ENCODE measurements at places on chromosomes 6 and 20.

GRCh38 chr6:107386340-107386739, 73.0 kb downstream of the PDSS2 start:
- DNase-seq: no peak

DNA sequence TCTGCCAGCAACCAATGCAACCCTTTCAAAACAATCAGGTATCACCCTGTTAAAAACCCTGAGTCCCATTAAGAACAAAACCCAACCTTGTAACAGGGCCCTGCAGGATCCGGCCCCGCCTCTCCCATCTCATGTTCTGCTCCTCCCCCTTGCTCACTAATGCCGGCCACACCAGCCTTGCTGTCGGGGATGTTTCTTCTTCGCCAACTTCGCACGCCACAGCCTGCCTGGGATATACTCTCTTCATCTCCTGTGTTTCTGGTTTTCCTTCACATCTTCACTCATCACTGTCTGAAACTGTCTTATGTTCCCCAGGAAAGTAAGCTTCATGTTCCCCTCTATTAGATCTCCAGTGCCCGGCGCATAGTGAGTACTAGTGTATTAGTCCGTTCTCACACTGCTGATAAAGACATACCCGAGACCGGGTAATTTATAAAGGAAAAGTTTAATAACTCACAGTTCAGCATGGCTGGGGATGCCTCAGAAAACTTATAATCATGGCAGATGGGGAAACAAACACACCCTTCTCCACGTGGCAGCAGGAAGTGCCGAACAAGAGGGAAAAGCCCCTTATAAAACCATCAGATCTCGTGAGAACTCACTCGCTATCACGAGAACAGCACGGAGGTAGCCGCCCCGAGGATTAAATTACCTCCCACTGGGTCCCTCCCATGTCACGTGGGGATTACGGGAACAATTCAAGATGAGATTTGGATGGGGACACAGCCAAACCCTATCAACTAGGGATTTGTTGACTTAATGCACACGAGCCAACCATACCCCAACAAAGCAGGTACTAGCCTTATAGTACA, 5.1 kb downstream of the TP53RK start:
- DNase-seq: no peak

DNA sequence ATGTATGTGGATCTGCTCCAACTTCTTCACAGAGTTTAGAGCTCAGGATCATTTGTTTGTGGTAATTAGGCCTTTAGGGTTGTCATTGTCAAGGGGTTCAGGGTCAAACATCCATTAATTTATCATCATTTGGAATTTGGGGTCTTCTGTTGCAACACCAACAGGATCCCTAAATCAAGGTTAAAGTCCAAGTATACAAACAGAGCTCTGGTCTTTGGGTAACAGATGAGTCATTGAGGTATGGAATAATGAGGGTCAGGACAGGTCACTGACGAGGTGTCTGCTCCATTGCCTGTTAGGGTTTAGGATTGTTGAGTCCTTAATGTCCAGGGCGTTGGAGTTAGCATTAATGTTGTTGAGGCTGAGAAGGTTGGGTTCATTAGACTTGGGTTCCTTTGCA, 47.6 kb downstream of the PRND start:
- DNase-seq: no peak

DNA sequence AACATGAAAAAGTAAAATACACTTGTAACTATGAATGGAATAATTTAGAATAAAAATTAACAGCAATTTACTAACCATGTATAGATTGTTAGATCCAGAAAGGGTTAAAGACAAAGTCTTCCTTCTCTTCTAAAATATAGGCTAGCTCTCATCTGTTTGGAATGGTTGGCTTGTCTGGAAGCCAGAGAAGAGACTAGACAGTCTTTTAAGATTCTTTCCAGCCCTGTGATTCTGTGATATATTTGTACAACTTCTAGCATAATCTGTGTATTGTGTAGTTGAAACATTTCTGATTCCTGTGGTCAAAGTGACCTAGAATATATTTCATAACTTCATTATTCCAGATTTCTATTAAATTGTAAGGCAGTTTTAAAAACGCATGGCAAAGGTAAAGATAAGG, 196.6 kb downstream of the UST start:
- DNase-seq: no peak

GRCh38 chr20:14055127-14055742, 59.9 kb downstream of the MACROD2 start:
- no peak for DNase-seq

DNA sequence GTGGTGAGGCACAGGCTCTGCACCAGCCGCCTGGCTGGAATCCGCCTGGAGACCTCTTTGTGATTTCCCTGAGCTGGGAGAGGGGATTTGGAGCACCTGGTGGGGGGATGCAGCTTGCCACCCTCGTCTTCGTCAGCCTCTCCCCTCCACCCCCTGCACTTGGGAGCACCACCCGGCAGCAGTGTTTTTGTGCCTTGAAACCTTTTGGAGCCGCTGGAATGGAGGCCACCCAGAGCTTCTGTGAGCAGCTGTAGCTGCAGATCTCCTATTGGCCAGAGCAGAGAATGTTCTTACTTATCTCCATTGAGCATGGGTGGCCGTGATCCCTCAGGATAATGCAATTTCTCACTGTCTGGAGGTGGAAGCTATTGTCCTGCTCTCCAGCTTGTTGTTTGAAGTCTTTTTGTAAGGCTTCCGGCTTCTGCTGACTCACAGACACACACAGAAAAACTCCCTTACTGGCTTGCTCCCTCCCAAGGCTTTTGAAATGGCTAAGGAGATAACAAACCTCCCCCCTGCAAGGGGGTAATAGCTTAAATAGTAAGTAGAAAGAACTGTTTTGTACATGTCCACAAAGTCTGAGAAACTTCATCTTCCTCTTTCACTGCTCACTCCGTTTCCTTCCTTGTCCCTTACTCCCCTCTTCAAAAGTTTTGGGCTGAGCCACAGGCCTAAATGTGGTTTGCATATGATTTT, 271.2 kb downstream of the PRL start:
- no peak for DNase-seq

DNA sequence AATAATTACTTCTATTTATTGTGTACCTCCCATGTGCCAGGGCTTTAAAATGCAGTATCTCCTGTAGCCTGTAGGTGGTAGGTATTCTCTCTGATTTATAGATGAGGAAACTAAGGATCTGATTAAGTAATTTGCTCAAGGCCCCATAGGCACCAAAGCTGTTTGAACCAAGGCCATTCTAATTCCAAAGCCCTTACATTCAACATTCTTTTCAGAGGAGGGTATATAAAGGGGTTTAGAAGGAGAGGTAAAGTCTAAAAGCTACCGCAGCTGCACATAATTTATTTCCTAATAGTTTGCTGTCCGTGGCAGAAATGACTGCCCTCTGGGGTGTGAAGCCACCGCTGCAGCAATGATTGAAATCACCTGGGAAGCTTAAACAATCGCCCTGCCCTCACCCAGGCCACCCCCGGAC, 95.0 kb upstream of the FAM8A1 start:
- no peak for DNase-seq

- DNase-seq: no peak
Measured at GRCh38 chr6:159892053-159892452, 1.3 kb downstream of the MAS1 start.

DNA sequence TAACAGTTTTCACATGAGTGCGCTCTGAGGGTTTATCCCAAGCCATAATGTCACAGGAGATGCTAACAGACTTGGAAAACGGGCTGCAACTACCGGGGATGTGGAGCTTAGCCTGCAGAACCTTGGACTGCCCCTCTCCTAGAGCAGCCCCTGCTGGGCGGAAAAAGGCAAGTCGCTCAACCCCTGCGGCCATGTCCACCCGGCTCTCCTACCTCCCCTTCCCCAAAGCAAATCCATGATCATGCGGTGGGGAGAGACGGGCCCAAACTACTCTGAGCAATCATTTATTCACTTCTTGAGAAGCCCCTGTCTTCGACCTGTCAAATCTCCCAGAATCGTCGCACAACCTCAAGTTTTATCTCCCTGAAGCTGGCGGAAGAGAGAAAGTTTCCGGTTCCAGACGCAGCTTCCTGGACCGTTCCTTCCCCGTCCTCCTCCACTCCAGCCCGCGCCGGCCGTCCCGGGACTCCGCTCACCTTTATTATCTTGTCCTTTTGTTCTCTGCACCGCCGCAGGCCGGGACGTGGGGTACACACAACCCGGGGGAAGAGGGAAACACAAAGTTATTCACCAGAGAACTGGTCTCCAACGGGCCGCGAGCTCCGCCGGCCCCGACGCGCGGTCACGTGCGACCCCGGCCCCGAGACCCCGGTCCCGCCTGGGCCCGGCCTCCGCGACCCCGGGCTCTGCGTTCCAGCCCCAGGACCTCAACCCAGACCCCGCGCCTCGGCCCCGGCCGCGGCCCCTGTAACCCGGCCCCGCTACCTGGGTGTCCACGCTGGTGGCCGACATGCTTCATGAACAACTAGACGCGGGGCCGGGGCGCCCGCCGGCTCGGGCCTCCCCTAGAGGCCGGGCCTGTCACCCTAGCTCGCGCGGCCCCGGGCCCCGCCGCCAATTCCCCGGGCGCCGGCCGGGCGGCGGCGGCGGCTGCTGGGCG, 560 bp downstream of the YTHDF1 start:
- DNase-seq: no peak

DNA sequence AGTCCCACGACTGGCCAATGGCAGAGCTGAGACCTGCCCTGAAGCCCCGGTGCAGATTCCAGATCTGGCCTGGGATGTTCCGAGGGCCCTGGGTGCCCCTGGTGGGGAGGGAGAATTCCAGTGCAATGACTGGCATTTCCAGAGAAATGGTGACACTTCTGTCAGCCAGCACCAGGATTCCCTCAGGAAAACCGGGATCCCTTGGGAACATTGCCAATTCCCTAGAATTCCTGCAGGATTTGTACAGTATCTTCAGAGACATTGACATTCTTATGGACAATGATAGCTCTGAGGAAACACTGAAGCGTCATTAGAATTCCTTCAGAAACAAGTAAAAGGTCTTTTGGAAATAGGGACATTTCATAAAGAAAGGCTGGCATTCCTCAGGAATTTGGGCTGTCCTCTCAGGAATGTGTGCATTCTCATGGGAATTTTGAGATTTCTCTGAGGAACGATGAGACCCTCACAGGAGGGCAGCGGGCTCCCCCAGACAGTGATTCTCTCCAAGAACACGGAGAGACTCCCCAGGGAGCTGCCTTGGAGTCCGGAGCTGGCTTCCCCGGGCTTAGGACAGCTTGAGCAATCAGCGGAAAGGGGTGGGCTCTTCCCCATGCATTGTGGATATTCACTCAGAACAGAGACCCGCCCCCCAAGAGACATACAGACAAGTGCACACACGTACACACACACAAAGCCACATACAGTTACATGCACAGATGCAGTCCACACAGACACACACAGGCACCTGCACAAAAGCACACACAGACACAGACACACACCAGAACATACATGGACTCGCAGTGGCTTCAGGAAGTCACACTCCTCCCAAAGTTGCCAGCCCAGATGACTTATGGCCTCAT, 35.2 kb upstream of the BPIFA2 start:
- DNase-seq: no peak

- no peak for DNase-seq
Measured at GRCh38 chr6:1047981-1048541, 263.8 kb upstream of the FOXQ1 start.

DNA sequence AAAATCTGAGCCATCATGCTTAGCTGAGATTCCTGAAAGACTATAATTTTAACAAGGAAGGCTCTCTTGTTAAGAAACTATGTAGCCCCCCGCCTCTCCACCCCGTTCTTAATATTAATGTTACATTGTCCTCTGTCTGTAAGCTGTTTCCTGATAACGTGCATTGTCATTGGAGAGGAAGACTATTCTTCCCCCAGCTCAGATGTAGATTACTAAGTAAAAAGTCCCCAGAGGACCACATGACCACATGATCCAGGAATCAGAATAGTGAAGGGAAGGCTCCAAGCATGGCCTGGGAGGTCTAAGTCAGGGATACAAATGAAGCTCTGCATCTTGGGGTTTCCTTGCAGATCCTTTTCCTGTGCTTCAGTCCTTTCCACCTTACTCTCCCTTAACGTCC, 106.4 kb downstream of the JARID2 start:
- DNase-seq: no peak

GRCh38 chr6:89750338-89750737, 69.3 kb downstream of the MDN1 start:
- no peak for DNase-seq

- no peak for DNase-seq
Measured at GRCh38 chr20:37600486-37600885, 72.8 kb upstream of the BLCAP start.

DNA sequence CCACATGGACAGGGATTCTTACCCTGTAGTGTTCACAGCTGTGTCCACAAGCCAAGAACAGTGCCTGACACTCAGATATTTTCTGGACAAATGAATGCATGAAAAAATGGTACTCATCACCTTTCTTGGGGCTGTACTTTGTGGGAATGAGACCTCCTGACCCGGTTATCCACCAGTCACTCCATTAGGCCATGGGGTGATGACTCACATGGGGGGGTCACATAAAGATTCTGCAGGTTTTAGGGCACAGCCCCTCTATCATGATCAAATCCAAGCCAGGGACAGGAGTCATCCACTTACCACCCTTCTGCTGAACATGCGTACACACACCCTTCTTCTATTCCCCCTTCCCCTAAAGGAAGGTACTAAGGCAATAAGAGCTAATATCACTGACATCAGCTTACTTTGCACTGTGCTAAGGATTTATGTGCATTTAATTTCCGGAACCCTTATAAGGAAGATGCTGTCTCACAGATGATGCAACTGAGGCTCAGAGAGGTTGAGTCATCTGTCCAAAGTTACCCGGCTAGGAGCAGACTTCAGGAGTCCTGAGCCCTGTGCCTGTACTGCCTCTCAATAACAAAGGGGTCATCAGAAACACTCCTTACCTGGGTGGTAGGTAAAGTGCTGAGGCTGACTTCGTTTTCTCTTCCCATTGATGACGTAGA, 107.8 kb downstream of the NFATC2 start:
- DNase-seq: no peak

GRCh38 chr6:2078888-2079287, 166.5 kb downstream of the GMDS start:
- DNase-seq: no peak

DNA sequence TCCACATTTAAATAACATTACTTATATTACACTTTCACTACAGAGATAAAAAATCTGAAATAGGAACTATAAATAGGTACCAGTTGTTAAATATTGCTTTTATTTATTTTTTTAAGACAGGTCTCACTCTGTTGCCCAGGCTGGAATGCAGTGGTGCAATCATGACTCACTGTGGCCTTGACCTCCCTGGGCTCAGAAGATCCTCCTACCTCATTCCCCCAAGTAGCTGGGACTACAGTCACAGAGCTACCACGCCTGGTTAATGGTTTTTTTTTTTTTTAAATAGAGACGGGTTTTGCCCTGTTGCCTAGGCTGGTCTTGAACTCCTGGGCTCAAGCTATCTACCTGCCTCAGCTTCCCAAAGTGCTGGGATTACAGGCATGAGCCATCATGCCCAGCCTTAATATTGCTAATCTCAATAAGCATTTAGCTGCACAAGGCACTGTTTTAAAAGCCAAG, 17.3 kb downstream of the EEF1E1 start:
- DNase-seq: no peak

DNA sequence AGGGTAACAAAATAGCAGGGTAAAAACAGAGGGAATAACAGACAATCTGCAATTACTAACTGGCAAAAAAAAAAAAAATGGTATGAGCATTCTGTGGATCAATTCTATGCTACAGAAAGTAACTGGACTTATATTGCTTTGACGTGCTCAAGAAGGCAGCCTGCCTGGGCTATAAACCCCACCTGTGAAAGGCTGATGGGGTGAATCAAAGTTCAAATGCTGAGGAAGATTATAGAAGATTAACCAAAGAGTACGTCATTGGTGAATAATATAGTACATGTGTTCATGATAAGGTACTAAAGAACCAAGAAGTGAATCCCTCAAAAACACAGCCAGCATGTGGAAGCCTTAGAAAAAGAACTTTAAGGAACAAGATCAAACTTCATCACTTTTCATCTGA, 441.9 kb upstream of the PTCHD4 start:
- no peak for DNase-seq
